ENCODE measurements at places on chromosomes 4 and X.

GRCh38 chrX:21972046-21972445, 31.5 kb downstream of the SMS start:
- DNase-seq = no peak

- no peak for DNase-seq
Observed at GRCh38 chr4:152708361-152708760, 28.6 kb upstream of the TMEM154 start.

DNA sequence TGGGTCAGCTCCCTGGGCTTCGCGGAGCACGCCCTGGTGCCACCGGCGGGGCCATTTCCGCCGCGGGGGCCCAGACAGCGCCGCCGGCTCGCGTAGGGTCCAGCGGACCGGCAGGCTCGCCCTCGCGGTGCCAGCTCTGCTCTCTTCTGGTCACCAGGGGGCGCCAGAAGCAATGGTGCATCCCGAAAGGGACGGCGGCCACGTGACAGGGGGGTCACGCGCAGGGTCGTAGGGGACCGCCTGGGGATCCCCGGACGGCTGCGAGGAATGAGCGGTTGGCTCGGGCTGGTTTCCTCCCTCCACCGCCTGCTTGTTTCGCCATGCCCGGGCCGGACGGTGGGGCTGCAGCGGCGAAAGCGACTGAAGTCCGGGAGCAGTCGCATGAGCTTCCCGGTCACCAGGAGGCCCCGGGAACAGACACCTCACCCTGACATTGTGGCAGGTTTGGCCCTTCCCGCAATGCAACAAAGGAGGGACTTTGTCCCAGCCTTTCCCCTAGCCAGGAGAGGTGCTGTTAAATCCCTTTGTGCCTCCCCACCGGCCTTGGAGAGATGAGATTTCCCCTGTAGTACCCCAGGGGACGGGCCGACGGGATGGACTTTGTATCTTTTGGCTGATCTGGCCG, 15.8 kb downstream of the ZCCHC12 start:
- DNase-seq = peak; percentile 94

- DNase-seq = no peak
Observed at GRCh38 chrX:66126662-66127061, 37.4 kb upstream of the HEPH start.

- no peak for DNase-seq
Observed at GRCh38 chr4:26106776-26107175, 192.8 kb downstream of the SMIM20 start.

- DNase-seq = no peak
Observed at GRCh38 chr4:2712261-2712842, 43.8 kb downstream of the TNIP2 start.

DNA sequence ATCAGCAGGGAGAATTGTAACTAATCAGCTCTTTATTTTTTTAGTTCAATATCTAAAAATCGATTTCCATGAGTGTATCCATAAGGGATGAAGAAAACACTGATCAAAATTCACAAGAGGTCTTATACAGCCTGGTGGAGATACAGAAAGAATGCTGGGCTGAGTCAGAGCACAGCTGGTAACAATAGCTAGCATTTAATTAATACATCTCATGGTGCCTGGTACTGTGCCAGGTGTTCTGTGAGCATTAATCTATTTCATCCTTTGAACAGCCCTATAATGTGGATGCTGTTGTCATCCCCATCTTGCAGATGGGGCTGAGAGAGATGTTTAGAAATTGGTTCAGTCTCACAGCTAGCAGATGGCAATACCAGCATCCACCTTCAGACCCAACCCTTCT, 250.9 kb upstream of the RPS6KA3 start:
- DNase-seq = no peak

DNA sequence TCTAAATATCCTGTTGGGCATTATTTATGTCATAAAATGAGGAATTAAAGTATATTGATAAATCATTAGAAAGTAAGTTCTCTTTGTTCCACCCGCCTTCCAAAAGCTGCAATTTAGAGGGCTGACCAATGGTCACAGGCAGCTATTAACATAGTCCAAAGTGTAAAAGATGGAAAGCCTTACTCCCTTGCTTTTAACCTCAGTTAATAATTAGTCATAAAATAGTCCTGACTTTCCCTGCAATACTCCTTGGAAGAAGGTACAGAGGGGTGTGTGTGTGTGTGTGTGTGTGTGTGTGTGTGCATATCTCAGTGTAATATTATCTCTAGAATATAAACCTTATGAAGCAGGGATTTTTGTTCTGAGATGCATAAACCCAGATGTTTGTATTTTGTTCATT, 275.4 kb downstream of the FAT4 start:
- DNase-seq = no peak

DNA sequence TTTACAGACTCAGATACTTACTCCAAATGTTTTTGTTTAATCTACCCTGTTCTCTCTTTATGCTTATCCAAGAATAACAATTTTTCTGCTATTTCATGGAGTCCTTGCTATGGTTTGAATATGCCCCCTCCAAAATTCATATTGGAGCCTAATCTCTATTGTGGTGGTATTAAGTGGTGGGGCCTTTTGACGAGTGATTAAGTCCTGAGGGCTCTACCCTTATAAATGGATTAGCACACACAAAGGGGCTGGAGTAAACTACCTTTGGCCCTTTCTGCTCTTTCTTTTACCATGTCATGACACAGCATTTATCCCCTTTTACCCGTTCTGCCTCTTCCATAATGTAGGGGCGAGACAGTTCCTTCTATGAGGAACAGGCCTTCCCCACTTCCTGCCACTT, 285.5 kb downstream of the GASK1B start:
- no peak for DNase-seq

GRCh38 chr4:187715466-187715865, 280.1 kb upstream of the ZFP42 start:
- DNase-seq = no peak

GRCh38 chr4:174053895-174054294, 229.6 kb downstream of the FBXO8 start:
- no peak for DNase-seq

- no peak for DNase-seq
Observed at GRCh38 chr4:183838987-183839712, 66.0 kb upstream of the STOX2 start.

Data from posterior vena cava (tissue), 2 donors.